ENCODE measurements at places on chromosomes 7 and 10. TPM values are rescaled to one million over a fixed set of nuclear protein-coding genes. Genes with fewer than 3 reads are reported as not detected.

AMPH gene
- 5.2 TPM for total RNA-seq

GIMAP5 gene
- total RNA-seq: 30.8 TPM

PDLIM1 gene
- total RNA-seq: 117 TPM

CUZD1 gene
- total RNA-seq: 1.2 TPM

SLIT1 gene
- total RNA-seq: 0.78 TPM

CPN1 gene
- not detected for total RNA-seq

JMJD1C gene
- total RNA-seq: 156 TPM

FXYD4 gene
- total RNA-seq: not detected

NUDT13 gene
- 1.2 TPM for total RNA-seq

PTF1A gene
- not detected for total RNA-seq

LAMB4 gene
- total RNA-seq: not detected

YKT6 gene
- total RNA-seq: 54.6 TPM

RABGEF1 gene
- total RNA-seq: 34.8 TPM

CYP2C19 gene
- total RNA-seq: not detected

ZFYVE27 gene
- total RNA-seq: 33.4 TPM

DNAJC9 gene
- total RNA-seq: 24.0 TPM

NEUROG3 gene
- total RNA-seq: not detected

SPACDR gene
- total RNA-seq: 1.8 TPM

FAM180A gene
- 2.1 TPM for total RNA-seq

OR13A1 gene
- not detected for total RNA-seq

ZNF467 gene
- total RNA-seq: 3.3 TPM

AGBL3 gene
- 1.3 TPM for total RNA-seq

CPA4 gene
- not detected for total RNA-seq

KIF5B gene
- total RNA-seq: 137 TPM

STEAP1 gene
- 38.7 TPM for total RNA-seq

ECHDC3 gene
- 60.6 TPM for total RNA-seq

CH25H gene
- 1.0 TPM for total RNA-seq

EVX1 gene
- not detected for total RNA-seq

CEP55 gene
- total RNA-seq: not detected

TCAF2 gene
- total RNA-seq: 3.9 TPM

PTPRN2 gene
- total RNA-seq: 10.7 TPM

OR2A5 gene
- not detected for total RNA-seq

NEUROD6 gene
- total RNA-seq: not detected

SFTPA1 gene
- not detected for total RNA-seq

Data from tibial nerve (tissue), 4 donors.